AG10803 (cell line): ENCODE measurements at places on chromosomes 11 and 22.
A peak's percentile ranks its signal among the peaks of the same experiment; 100 is the strongest.

DNA sequence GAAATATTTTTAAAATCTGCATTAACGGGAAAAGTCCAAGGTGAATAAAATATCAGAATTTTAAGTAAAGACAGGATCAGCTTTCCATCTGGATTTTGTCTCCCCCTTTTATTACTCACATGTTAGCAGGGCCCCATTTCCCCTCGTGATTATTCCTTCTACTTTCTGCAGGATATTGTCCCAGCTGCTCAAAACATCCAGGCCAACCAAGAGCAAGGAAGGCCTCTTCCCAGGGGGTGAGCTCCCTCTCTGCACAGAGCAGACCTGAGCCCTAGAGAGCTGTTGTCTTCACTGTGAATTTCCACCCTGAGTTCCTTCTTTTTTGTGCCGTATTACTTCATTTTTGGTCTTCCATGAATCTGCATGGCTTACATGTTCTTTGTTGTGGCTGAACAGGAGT lies 3.7 kb upstream of the TMPRSS13 start:
- DNase-seq, result no peak

DNA sequence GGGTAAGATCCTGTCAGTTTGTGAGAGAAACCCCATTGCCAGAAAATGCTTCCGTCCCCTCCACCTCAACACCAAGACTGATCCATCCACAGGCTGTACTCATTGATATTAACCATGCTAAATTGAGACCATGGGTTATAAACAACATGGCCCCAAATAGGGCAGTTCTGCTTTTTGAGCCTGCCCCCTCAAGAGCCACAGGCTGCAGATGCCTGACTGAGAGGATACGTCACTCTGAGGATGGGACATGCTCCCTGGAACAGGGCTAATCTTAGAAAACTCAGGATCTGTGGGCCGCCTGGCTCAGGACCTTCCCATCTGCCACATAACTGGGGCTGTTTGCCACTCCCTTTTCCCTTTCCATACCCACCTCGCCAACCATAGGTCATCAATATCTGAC lies 99.8 kb downstream of the MICAL2 start:
- DNase-seq, result no peak

DNA sequence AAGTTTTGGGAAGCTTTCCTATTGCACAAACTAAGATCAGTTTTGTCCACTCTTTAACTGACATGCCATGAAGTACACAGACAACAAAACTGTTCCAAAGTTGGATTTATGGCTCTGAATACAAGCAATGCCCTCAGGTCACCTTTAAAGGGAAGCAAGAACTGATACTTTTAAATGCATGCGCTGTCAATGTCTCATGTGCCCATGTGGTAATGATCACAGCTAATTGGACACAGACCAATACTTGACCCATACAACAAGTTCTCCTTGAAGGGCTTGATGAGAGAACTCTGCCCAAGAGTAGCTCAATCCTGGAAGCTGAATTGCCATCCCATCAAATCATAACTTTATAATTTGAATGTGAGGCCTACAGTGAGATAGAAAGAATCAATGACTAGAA lies 624.9 kb downstream of the ETS1 start:
- peak; percentile 13 for DNase-seq

- DNase-seq, result no peak
Observed at GRCh38 chr11:48354677-48355076, 11.6 kb downstream of the OR4C5 start.

GRCh38 chr22:29074276-29074772 lies 1.5 kb downstream of the KREMEN1 start:
- DNase-seq, result no peak

DNA sequence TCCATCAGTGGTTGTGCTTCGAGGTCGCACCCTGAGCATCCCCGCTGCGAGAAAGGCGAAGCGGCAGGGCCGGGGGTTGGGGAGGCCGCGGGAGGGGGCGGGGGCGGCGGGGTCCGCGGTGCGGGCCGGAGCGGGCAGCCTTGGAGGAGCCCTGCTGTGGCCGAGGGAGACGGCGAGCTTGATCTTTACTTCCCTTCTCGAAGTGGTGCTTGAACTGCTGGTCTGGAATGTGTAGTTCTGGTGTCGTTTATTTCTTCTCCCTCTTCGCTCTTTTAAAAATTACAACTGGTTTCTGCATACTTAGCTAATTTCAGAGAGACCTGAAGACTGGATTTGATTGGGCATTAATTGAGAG lies 1.1 kb downstream of the APLP2 start:
- peak; percentile 40 for DNase-seq

GRCh38 chr11:27514558-27514957 lies 8.0 kb upstream of the LIN7C start:
- peak; percentile 89 for DNase-seq

GRCh38 chr11:74937696-74938475 lies 11.0 kb downstream of the XRRA1 start:
- DNase-seq, result peak; percentile 19

- peak; percentile 37 for DNase-seq
Observed at GRCh38 chr22:42344361-42344905, 74.0 kb upstream of the TCF20 start.

DNA sequence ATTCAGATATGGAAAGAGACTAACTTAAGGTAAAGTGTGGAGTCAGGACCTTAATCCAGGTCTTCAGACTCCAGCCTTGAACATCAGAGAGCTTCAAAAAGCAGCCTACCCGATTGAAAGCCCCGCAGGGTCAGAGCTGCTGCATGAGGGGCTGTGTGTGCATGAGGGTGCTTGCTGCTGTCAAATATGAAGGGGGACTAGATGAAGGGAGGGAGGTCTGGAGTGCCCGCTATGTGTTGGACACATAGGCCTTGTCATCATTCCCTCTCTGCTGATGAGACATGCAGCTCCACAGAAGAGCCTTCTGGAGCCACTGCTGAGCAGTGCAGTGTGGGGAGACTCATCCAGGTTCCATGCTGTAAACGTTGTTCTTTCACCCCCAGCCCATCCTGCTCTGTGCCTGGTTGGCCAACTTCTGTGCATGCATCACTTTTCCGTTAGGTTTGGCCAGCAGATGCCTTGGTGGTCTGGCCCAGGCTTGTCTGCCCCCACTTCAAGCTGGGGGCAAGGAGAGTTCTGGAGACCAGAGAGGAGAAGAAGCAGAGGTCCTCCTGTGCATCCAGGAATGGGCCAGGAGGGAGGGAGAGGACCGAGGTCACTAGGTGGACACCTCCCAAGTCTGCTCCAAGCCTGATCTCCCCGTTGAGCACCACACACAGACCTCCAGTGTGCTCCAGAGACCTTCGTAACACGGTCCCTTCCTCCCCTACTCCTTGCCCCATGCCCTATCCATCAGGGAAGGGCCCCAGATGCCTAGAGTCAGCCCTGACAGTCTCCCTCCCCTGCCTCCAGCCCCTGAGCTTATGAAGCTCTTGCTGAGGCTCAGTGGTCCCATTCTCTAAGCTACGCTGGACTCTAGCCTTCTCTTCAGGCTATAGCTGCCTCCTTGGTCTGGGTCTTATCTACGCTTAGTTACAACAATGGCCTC lies 32.0 kb downstream of the LRRC32 start:
- no peak for DNase-seq

- DNase-seq, result no peak
Observed at GRCh38 chr22:46909237-46910030, 147.0 kb downstream of the TBC1D22A start.

DNA sequence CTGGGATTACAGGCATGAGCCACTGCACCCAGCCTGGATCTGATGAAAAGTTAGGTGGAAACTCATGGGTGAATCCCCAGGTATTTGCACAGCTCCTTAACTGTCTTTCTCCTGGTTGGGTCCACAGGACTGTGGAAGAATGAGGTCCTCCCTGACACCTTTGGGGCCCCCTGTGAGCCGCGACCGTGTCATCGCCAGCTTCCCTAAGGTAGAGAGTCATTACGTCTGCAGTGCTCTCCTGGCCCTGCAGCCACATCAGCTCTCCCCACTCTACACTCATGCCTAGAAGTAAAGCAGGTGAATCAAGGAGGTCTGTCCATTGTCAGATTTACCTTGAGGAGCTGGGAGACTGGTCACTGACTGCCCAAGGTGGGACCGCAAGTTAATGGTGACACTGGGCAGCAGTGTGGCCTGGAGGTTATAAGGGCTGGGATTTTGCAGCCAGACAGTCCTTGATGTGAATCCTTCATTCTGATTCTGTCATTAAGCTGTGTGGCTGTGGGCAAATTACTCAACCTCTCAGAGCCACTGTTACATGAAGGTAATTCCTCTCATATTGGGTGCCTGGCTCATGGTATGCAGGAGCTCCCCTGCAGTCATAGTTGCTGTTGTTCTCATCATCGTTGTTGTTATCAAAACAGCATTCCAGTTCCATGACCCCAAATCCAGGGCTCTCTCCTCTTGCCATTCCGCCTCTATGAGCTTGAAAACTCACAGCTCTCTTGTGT lies 1.4 kb downstream of the RAB36 start:
- no peak for DNase-seq

GRCh38 chr11:102422817-102423712 lies 29.5 kb downstream of the TMEM123 start:
- DNase-seq, result no peak

DNA sequence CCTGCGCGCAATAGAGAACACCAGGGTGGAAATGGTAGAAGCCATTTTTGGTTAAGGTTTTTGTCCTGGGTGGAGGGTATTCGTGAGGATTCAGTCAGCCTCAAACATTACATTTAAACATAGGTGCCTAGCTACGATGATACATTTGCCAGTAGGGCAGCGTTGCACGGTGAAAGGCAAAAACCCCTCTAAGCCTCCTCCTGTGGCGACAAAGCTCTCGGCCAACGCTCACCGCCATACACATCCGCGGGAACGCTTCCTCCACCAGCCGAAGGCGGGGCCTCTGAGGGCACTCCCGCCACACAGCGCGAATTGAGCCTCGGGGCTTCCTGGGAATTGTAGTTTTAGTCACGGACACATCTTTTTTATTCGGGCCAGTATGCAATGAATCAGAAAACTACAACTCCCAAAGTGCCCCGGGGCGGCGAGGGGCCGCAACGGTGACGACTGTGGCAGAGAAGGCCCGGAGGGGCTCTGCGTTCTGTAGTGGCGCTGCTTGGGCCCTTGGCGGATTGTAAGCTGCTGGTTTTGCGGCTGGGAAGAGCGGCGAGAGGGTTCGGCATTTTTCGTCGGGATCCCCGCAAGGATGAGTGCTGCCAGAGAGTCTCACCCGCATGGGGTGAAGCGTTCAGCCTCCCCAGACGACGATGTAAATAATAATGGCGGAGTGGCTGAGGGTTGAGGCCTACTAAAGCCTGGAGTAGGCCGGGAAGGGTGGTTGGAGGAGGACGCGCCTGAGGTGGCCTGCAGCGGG lies at the start of gene C11orf58:
TSS of gene C11orf58 (plus strand) at position 455 of the 754 bp plus-strand sequence. CDS start at position 587, 132 bp downstream.
- DNase-seq, result peak; percentile 96

GRCh38 chr11:8296872-8297271 lies 33.2 kb upstream of the LMO1 start:
- no peak for DNase-seq

DNA sequence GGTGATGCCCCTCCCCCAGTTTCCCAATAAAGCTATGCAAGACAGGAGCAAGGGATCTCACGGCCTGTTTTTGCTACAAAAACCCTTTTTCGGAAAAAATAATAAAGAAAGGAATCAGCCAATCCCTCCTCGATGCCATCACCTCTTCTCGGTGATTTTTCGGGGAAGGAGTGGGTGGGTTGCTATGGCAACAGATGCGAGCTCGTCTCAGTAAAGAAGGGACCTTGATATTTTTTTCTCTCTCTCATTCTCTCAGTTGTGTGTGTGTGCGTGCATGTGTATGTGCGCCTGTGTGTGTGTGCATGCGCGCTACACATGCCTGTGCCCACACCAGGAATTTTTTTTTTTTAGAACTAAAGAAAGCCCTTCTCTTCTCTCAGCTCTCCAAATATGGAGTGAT lies 3.8 kb upstream of the NPAS4 start:
- no peak for DNase-seq

DNA sequence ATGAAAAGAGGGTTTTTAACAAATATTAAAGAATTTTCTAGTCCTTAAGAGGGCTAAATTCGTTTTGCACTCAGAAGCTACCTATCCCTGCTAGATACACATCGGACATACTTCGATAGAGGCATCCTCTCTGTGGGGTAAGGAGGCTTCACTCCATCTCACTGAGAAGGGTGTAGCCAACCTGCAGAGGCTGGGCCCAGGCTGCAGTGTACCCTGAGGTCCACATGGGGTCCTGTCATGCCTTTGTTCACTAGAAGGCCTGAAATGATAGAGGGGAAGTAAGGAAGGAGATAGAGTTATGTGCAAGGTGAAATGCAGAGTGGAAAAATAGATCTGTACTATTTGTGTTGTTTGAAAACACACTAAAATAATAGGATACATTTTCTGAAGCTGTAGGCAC lies 45.6 kb downstream of the IGSF9B start:
- no peak for DNase-seq

- DNase-seq, result peak; percentile 98
Observed at GRCh38 chr11:12693479-12694182, 19.4 kb downstream of the TEAD1 start.

DNA sequence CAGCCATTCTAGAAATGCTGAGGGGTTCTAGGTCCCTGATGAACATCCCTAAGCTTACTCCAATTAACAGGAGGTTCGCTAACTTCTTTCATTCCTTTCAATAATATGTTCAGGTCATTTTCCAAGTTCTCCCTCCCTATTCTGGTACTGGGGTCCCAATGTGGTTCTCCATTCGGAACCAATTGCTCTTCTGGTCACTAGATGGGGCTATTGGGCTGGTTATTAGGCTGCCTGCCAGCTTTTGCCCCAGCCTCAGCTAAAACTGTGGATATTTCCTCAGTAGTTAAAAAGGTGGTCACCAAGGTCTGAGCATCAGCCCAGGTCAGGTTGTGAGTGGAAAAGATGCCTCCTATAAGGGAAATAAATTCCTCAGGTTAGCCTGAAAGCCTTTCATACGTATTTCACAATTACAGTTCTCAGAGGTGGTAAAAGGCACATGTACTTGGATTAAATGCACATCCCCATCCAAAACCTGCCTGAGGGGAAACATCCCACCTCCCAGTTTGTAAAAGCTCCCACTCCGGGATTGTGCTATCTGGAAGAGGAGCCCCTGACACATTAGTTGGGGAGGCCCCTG lies 161.1 kb upstream of the CCDC179 start:
- peak; percentile 15 for DNase-seq

- DNase-seq, result no peak
Observed at GRCh38 chr11:33700063-33700501, 544 bp downstream of the C11orf91 start.

GRCh38 chr11:69775163-69775755 lies at the start of gene FGF4:
FGF4 (minus strand) TSS chr11:69775341; CDS start chr11:69775084, 257 bp downstream.
- no peak for DNase-seq

GRCh38 chr22:44192816-44193534 lies 12.2 kb downstream of the PARVG start:
- DNase-seq, result no peak

- DNase-seq, result no peak
Observed at GRCh38 chr11:70024773-70025045, 53.4 kb upstream of the ANO1 start.

DNA sequence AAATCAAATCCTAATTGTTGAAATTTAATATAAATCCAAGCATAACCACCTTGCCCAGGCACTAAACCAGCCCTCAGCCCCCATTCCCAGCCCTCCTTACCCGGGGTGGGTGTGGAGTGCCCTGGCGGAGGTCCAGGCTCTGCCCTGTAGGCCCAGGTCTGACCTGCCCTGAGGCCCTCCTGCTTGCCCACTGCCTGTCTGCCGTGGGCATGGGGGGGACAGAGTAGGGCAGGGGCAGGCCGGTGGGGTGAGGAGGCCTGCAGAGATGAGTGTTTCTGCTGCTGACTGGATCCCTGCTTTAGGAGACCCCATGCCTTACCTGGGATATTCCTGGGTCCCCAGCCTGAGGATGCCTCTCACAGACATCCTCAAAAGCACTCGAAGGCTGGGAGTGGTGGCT lies 3.6 kb upstream of the CHID1 start:
- DNase-seq, result no peak

GRCh38 chr22:42428025-42428424 lies 4.2 kb downstream of the NFAM1 start:
- no peak for DNase-seq

- peak; percentile 84 for DNase-seq
Observed at GRCh38 chr22:19478901-19479354, at the start of gene UFD1. UFD1 (minus strand) TSS chr22:19479193; CDS start chr22:19479085, 108 bp downstream.
